Lower leg skin (tissue), 4 donors: ENCODE measurements at places on chromosomes 16 and 17.

DNA sequence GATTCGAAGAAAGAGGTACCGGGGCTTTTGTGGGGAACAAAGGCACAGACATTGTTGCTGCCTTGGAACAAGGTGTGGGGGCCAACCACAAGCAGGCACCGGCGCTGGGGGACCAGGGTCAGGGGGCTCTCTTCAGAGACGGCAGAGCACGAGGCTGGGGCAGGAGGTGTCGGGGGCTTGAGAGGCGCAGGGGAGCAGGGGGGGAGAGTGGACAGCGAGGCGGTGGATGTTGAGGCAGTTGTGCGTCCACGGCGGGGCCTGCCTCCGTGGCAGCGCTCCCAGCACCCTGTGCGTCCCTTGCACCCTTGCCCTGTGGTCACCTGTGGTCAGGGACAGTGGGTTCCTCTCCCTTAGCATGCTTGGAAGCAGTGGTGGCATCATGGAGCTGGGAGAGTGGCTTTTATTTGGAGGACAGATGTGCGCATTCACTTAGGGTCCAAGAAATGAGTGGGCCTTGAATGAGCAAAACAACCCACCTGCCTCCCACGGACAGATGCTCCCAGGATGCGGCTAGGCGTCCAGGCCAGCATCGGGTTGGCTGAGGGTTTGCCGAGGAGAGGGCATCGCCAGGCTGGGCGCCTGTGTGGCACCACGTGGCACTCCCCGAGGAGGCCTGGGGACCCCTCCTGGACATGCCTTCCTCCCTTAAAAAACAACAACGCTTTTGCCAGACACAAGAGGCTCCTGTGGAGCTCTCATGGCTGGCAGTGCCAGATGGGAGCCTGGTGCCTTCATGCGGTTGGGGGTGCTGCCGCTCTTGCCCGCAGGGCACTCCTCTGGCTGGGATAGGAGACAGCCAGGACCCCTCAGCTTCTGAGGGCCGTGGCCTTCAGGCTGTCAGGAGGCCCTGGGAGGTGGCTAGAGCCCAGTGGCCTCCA is 113.0 kb downstream of the BANP start:
- no peak for DNase-seq

DNA sequence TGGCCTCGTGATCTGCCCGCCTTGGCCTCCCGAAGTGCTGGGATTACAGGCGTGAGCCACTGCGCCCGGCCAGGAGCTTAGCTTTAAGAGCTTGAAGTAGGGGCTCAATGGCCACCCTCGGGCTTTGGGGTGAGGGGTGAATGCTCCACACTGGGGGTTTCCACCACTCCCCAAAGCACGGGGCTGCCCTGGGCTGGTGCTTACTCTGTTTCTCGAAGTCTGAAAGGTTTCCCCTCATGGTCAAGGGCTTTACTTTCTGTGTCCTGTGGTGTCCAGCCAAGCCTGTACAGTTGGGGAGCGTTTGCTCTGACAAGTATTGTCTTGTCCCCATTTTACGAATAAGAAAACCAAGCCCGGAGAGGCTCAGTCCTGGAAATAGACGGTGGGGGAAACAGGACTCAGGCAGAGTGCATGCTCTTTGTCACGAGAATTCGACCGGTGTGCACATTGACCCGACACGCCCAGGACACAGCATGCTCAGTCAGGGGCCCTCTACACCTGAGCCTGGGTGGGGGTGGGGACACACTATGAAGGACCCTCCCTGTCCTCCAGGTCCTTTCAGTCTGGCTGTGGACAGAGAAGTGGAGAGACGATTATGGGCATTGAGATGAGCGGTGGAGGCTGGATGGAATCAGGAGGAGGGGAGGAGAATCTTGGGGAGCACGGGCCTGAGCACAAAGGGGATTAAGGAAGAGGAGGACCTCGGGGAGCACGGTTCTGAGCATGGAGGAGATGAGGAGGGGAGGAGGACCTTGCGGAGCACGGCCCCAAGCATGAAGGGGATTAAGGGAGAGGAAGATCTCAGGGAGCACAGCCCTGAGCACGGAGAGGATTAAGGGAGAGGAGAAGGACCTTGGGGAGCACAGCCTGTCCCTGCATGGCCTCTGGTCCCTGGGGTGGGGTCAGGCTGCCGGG is 7.5 kb downstream of the CD7 start:
- no peak for DNase-seq

DNA sequence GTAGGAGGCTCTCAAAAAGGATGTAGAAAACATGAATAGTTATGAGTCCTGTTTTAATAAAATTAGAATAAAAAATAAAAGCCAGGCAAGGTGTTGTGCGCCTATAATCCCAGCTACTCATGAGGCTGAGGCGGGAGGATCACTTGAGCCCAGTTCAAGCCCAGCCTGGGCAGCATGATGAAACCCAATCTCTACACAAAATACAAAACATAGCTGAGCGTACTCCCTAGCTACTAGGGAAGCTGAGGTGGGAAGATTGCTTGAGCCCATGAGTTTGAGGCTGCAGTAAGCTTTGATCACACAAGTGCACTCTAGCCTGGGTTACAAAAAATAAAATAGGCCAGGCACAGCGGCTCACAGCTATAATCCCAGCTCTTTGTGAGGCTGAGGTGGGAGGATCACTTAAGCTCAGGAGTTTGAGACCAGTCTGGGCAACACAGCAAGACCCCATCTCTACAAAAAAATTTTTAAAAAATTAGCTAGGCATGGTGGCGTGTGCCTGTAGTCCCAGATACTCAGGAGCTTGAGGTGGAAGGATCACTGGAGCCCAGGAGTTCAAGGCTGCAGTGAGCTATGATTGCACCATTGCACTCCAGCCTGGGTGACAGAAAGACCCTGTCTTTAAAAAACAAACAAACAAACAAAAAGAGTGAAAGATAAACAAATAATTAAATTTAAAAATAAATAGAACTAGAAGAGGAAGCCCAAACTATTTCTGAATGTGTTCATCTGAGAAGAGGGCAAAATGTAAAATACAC is 17.2 kb upstream of the PRM1 start:
- DNase-seq, result no peak

DNA sequence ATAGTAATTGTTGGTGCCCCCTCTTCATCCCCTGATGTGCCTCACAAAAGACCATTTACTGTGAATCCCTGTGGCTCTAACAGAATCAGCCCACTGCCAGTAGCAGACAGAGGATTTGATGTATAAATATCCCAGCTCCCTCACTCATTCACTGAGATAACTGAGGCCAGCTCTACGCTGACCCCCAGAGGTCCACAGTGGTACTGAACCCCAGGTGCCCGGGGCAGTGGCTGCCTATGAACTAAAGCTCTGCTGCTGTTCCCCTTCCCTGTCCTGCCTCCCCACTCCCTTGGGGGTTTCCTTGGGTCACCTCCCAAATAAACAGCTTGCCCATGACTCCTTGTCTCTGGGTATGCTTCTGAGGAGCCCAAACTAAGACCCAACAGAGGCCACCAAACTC is 295.8 kb downstream of the FOXL1 start:
- no peak for DNase-seq

DNA sequence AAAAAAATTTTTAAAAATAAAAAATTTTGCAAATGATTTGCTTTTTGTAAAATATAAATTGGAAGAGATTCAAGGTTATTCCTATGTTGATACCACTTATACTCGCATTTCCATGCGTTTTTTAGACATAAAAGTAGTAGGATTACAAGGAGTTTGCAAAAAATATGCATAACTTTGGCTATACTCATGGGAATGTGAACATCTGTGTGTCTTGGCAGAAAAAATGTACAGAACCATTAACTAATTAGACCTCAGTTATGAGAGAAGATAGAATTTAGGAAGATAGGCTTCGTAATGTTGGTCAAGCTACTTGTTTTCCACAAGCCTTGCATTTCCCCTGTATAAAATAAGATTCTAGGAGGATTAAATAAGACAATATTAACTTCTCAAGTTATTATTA is 61.1 kb upstream of the VPS4A start:
- DNase-seq, result no peak

- peak; percentile 93 for DNase-seq
Measured at GRCh38 chr16:67406111-67406971, 9.9 kb downstream of the ZDHHC1 start.

DNA sequence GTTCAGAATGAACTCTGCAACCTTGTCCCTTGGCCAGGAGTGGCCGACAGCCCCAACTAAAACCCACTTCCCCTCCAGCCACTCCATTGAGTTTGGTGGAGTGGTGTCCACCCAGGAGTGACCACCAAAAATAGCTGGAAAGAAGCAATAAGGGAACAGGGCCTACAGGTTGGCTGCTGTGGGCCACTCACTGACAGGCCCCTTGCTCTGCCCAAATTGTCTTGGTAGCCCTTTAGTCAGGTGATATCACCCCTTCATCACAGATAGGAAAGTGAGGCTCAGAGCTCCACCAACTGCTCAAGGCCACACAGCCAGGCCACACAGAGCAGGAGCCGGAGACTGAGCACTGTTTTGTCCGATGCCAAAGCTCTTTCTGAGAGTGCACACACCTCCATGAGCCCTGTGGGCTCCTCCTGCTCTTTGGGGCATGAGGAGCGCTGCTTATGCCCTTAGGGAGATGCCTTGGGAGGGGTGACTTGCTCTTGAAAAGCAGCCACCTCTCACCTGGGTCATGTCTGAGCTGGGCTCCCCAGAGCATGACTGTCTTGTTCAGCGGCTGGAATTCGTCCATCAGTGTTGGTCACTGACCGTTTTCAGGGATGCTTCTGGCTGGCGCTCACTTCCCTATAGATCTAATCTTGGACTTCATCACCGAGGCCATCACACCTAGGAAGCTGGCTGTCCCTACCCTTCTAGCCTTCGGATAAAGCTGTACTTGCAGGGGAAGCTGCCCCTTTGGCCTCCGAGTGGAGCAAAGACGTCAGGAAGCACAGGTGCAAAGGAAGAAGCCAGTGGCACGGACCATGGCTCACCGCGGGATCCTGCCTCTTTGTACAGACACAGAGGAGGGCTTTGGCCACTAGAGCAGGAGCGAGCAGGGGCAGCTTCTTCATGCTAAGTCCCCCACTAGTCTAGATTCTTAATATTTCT is 186.0 kb upstream of the ZNF469 start:
- DNase-seq, result peak; percentile 72

GRCh38 chr17:1484060-1484535 is 8.4 kb downstream of the MYO1C start:
- DNase-seq, result no peak

- DNase-seq, result no peak
Measured at GRCh38 chr17:4161192-4161966, 18.4 kb downstream of the CYB5D2 start.

- no peak for DNase-seq
Measured at GRCh38 chr17:43529947-43530287, 16.2 kb downstream of the ETV4 start.

DNA sequence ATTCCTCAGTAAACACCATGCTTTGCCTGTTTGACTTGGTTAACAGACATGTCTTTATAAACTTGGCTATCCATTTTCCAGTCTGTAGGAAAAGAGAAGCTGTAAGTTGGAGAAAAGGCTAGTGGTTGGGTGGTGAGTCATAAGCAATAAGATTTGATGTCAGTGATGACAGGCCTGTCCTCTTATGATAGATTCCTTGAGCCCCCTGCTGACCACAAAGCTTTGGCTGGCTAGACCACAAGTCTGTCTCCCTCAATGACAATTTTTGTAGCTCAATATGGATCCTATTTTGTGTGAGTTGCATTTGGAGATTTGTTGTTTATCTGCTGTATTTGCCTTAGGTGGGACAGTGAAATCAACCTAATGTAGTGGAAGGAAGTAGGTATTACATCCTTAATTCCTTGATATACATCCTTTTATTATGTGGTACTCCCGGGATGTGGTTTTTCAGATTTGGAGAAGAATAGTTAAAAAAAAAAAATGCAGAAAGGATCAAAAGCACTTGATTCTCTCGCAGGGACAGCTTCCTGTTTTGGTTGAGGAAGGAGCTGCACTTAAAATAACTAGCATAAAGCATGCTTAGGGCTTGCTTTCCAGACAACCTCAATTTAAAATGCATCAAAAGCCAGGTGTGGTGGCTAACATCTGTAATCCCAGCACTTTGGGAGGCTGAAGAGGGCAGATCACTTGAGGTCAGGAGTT is 67.4 kb downstream of the SIAH1 start:
- no peak for DNase-seq

- no peak for DNase-seq
Measured at GRCh38 chr16:9821331-9821730, 360.9 kb downstream of the GRIN2A start.

DNA sequence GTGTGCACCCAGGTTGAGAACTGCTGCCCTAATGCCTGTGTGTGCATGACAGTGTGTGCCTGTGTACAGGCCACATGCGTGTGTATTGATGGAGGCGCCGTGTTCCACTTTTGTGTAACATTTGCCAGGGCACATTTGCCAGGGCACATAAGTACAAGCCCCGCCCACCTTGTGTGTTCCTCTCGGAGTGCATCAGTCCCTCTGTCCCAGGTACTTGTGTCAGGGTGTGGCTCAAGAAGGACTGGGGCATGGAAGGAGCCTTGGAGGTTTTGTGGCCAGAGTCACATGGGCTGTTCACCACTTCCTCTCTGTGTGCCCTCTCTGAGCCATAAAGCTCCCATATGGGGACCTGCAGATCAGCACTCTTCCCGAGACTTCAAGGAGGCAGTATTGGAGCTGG is 73.9 kb downstream of the MRM1 start:
- DNase-seq, result no peak

DNA sequence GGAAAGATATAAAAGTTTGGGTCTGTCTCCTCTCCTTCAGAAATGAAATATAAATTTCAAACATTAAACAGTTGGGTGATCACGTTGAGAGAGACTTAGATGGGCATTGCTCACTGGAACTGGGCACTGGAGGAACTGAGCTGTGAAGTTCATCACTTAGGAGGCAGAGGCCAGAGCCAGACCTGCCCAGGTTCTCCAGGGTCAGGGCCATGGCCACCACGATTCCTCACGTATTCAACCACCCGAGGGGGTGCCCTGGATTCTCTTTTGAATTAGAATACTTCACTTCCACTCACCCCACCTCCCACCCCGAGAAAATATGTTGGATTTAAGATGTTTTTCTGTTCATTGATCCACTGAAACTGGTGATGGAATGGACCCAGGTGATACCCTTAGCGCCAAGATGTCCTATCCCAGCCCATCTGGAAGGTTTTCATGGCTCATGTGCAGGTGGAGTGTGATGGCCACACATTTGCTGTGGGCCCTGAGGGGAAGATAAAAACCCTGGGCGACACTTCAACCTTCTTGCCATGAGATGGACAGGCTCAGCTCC is 6.1 kb downstream of the PRR29 start:
- DNase-seq, result no peak

GRCh38 chr16:80433623-80434022 is 107.2 kb upstream of the DYNLRB2 start:
- no peak for DNase-seq

GRCh38 chr17:17902376-17902775 is 65.6 kb upstream of the SREBF1 start:
- no peak for DNase-seq

GRCh38 chr17:50289991-50290702 is 15.9 kb downstream of the TMEM92 start:
- DNase-seq, result peak; percentile 89
